ENCODE measurements at places on chromosomes 11 and 22.

- no peak for DNase-seq
These were observed 37.0 kb upstream of the TIMP3 start for GRCh38 chr22:32764330-32765131.

- no peak for DNase-seq
These were observed 5.4 kb downstream of the MTFP1 start for GRCh38 chr22:30430933-30431332.

GRCh38 chr11:66549696-66550095 lies 3.0 kb downstream of the ACTN3 start:
- DNase-seq = no peak

- DNase-seq = no peak
These were observed 265.7 kb upstream of the CTSC start for GRCh38 chr11:88603091-88603867.

DNA sequence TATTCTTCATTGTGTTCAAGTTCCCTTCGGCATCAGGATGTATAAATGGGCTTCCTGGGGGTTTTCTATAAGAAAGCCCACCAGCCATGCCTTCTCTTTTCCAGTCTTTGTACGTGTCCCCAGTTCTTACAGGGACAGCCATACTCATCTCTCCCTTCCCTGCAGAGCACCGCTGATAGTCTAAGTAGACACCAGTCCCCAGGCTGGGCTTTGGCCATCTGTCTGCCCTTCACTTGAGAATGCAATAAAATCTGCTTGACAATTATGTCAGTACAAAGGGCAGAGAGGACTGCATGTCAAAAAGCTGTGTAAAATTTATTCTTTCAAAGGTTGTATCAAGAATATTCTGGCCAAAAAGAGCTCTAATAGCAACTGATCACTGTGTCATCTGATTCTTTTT lies 27.3 kb downstream of the NTM start:
- DNase-seq = no peak

DNA sequence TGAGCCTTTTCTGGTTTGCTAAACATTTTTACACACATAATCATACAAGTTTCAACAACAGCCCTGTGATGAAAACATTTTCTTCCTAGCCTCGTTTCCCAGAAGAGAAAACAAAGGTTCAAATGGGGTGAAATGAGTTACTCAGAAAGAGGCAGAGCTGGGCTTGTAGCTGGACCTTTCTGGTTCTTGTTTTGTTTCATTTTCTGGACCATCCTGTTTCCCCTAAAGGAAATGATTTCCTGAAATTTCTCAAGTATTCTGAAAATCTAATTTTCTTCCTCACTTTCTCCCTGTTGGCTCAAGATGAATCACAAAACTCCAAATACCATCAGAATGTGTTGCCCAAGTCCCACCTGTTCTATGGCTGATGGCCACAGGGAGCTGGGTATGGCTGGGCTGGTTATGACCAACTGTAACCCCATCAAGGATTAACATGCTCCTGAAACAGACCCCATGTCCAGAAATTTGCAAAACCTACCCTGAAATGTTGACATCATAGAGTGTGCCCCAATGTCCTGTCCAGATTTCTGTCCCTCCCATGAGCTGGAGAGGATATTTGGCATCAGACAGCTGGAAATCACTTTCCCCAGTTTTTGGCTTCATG lies 6.7 kb upstream of the APOL4 start:
- DNase-seq = no peak

GRCh38 chr11:66857927-66858185 lies 992 bp downstream of the LRFN4 start:
- no peak for DNase-seq

DNA sequence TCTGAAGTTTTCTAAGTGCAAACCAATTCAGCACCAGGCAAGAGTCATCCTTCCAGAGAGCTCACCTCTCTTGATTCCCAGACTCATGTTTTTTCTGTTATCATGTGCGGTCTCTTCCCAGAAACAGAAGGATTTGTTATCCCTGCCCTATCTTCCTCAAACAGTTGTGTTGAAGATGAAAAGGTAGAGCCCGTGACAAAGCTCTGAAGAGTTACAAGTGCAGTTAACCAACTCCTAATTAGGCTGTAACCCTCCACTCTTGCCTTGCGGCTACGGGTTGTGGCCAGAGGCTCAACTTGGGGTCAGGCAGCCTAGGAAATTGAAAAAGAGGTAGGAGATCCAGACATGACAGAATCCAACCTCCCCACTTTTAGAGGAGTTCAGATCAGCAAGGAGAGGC lies 76.2 kb upstream of the CADM1 start:
- DNase-seq = peak; percentile 76

DNA sequence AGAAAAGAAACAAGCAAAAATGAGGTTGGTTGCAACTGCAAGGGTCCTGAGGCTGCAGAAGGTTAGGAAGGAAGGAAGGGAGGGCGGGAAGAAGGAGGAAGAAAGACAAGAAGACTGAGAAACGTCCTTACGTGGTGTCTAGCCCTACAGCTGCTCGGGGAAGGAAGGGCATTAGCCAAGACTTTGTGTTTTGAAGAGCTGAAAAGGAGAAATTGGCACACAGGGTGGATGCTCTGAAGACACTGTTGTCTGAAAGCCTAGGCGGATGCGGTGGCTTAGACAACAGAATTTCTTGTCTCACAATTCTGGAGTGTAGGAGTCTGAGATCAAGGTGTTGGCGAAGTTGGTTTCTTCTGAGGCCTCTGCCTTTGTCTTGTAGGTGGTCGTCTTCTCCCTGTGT lies 60.7 kb downstream of the MCM5 start:
- no peak for DNase-seq

All from DMS79 treated with DMSO at 0.1 percent for 48 hours (cell line).